ENCODE measurements at places on chromosomes 7 and 10.
A peak's percentile ranks its signal among the peaks of the same experiment; 100 is the strongest.

- no peak for DNase-seq
These were observed 73.1 kb downstream of the CDC123 start for GRCh38 chr10:12269056-12269455.

GRCh38 chr7:24572997-24573553 lies at the start of gene PALS2:
Gene PALS2, plus strand, starts transcription at chr7:24573452. Its CDS starts 50,216 bp downstream, at chr7:24623668.
- peak; percentile 34 for DNase-seq

- no peak for DNase-seq
These were observed 411.8 kb downstream of the ARL4A start for GRCh38 chr7:13099154-13099795.

- DNase-seq: peak; percentile 69
These were observed 16.3 kb downstream of the ZMIZ1 start for GRCh38 chr10:79084972-79085597.

DNA sequence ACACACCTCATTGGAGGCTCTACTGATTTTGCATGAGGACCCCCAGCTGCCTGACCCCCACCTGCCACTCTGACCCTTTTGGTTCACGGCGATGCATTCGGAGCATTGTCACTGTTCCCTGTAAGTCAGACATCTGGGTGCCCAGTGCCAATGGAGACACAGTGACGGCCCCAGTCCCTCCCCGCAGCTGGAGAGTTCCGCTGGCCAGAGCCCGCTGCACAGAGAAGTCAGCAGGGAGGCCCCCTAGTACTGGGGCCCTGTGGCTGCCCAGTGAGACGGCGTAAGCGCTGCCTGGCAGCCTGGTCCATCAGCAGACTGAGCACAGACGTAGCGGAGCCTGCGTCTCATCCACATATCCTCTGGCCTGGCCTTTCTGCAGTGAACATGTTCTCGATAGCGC lies 77.5 kb downstream of the NKX6-2 start:
- DNase-seq: no peak

GRCh38 chr10:51894771-51895578 lies 195.6 kb upstream of the CSTF2T start:
- no peak for DNase-seq

GRCh38 chr7:157120181-157120580 lies 18.5 kb upstream of the UBE3C start:
- no peak for DNase-seq

GRCh38 chr7:37918526-37918925 lies 1.9 kb upstream of the SFRP4 start:
- DNase-seq: no peak

DNA sequence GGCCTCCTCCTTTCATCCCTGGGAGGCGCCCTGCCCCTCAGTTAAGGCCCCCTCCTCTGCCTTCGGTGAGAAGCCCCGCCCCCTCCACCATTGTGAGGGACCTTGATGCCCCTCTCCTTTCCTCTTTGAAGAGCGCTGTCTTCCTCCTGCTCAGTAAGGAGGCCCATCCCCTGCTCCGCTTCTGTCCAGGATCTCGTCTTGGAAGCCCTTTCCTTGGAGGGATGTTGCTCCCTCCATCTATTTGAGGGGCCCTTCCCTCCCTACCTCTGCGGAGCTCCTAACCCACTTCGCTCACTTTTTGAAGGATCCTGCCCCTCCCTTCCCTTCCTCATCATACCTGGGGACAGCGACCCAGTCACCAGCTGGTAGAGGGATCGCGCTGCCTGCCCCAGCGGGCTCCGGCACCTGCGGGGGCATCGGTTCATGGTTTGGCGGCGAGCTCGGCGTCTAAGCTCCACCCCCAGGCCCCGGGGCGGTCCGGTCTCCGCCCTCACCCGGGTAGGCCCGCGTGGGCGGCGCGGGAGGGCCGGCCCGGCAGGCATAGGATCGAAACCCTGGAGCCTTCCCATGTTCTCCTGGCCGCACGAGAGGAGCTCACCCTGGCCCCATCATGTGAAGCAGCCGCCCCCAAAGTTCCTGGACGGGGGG lies 4.1 kb downstream of the KCNIP2 start:
- DNase-seq: peak; percentile 39

DNA sequence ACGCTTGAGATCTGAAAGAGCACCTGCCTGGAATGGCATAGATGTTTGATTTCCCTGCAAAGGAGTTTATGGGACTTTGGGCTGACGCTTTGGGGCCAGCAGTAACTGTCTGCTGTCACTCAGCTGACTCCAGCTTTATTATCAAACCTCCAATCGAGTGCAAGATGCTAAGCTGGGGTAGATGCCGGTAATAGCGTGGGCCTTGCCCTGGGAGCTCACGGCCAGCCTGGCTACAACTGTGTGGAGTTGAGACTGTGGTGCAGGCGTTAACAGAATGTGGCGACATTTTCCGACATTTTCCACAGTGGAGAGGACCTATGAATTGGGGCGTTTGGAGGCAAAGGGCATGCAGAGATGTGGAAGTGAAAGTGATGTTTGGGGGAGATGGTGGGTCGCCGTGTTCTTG lies 1.3 kb downstream of the CHST12 start:
- no peak for DNase-seq

GRCh38 chr7:22061775-22062174 lies 116.1 kb upstream of the CDCA7L start:
- DNase-seq: no peak

DNA sequence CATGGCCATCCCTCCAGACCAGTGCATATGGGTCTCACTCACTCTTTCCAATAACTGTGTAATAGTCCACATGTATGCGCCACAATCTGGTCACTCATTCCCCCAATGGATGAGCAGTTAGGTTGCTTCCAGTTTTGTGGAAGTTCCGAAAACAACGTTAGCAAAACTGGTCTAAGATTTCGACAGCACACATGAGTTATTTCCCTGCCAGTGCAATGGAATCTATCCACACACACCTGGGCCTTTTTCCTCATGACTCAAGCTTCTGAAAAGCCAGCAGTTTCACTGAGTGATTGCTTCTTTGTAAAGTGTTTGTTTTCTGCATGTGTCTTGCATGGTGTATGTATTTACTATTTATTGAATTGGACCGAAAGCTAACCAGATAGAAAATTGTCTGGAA lies 58.8 kb upstream of the FHIP2A start:
- no peak for DNase-seq

- no peak for DNase-seq
These were observed 61.2 kb upstream of the ODAD2 start for GRCh38 chr10:28060031-28060607.

DNA sequence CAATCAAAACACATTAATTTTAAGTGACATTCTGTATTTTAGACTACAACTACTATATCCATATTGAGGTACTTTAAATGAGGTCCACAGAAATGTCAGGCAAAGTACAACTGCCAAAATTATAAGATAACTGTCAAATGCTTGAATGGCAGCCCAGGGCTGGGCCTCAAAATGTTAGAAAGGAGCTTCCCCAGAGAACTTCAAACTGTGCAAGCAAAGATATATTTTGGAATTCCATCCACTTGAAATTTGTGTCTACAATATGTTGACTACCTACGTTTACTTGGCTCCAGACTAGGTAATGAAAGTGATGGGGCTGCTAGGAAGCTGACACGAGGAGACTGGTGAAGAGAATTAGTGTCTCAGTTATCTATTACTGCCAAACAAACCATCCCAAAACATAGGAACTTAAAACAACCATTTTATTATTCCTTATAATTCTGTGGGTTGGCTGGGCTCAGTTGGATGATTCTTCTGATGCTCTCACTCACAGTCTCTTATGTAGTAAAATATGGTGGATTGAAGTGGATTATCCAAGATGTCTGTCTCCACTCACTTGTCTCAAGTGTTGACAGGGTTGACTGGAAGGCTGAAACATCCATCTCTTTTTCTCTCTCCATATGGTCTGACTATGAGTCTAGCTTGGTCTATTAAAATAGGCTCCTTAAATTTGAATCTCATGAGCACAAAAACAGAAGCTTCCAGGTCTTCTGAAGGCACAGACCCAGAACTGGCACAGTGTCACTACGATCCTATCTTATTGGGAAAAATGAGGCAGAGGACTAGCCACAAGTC lies 74.2 kb downstream of the FZD1 start:
- DNase-seq: no peak

GRCh38 chr10:93180482-93180931 lies 106.8 kb downstream of the CYP26A1 start:
- DNase-seq: no peak

GRCh38 chr7:84058311-84059076 lies 136.1 kb downstream of the SEMA3A start:
- DNase-seq: no peak

DNA sequence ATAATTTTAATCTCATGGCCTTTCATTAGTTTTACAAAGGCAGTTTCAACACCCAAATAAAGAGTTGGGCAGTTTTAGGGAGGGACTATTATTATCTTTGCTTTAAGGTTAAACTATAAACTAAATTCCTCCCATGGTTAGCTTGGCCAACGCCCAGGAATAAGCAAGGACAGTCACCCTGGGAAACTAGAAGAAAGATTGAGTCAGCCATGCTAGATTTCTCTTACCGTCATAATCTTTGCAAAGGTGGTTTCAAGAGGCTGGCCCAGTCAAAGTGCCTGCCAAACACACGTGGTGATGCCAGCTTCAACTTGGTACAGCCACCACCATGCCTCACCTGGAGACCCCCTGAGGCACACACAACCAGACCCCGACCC lies 317.4 kb upstream of the SP8 start:
- DNase-seq: no peak

GRCh38 chr7:16579216-16579615 lies 52.6 kb downstream of the LRRC72 start:
- DNase-seq: no peak

DNA sequence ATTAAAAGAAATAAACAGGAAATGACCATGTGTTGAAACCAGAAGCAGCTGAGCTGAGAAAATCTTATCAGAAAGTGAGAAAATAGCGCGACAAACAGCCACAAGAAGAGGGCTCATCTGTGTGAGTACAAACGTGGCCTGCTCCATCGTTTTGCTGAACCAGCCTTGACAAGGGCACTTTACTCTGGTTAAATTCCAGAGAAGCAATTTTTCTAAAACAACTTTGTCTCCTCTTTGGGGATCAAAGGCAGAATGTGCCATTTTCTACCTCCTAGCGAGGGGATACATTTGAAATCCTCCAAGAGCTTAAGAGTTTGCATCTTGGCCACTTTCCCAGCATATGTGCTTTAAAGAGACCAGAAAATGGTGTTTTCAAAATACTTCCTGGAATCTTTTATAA lies 51.3 kb upstream of the VIPR2 start:
- no peak for DNase-seq

Measured in inflammatory macrophage (primary cell).